ENCODE measurements at places on chromosomes 16 and 17. TPM values are rescaled to one million over a fixed set of nuclear protein-coding genes. Genes with fewer than 3 reads are reported as not detected.

Gene CCNF
- 35.9 TPM for total RNA-seq

- no peak for DNase-seq
These were observed 41.1 kb downstream of the KLHDC4 start for GRCh38 chr16:87724490-87725291.

DNA sequence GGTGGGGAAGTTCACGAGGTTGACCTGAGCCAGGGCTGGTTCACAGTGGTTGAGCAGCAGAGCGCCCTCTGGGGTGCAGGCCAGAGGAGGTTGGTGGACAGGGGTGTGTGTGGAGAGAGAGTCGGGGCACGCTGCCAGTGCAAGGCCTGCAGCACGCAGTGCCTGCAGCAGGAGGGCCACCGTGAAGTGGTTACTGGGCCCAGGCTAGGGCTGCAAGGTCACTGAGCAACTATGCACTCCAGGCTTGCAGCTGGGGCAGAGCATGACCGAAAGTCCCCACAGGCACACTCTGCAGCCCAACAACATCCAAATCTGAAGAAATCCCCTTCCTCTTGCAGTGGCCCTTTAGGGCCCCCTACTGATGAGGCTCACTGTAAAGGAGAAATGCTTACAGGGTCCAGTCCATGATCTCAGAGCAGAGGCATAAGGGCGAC lies 89.1 kb upstream of the NOL11 start:
- peak; percentile 40 for DNase-seq

Gene PLEKHG4
- 80.1 TPM for total RNA-seq

DNA sequence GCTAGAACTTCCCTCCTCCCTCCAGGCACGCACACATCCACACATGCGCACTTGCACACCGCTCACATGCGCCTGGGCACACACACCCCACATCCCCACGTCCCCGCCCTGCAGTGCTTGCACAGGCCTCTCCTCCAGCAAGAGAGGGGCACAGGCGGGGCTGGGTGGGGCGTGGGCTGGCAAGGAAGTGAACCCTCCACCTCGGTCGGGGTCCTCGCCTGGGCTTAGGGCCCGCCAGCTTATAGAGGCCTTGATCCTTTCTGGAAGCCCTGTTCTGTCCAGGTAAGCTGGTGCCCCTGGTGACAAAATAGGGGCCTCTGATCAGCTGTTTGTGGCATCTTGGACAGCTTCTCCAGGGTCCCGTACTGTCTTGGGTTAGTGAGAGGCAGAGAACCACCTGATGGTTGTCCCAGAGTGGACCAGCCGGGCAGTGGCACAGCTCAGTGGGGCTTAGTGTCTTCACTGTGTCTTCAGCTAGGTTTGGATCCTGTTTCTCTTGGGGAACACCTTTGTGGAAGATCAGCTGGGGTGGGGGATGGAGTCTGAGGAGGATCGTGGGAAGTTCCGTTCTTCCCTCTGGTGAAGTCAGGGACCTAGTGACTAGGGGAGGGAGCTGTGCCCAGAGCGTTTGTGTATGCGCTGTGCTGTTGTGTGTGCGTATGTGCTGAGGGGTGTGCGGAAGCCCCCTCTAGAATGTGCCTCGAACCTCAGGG lies 12.1 kb downstream of the TBX4 start:
- DNase-seq, result no peak

GRCh38 chr17:40793832-40794231 lies 5.9 kb downstream of the KRT28 start:
- no peak for DNase-seq

GRCh38 chr16:49292413-49292812 lies 10.8 kb upstream of the CBLN1 start:
- DNase-seq, result no peak

Gene NT5M
- total RNA-seq, result 2.5 TPM

DNA sequence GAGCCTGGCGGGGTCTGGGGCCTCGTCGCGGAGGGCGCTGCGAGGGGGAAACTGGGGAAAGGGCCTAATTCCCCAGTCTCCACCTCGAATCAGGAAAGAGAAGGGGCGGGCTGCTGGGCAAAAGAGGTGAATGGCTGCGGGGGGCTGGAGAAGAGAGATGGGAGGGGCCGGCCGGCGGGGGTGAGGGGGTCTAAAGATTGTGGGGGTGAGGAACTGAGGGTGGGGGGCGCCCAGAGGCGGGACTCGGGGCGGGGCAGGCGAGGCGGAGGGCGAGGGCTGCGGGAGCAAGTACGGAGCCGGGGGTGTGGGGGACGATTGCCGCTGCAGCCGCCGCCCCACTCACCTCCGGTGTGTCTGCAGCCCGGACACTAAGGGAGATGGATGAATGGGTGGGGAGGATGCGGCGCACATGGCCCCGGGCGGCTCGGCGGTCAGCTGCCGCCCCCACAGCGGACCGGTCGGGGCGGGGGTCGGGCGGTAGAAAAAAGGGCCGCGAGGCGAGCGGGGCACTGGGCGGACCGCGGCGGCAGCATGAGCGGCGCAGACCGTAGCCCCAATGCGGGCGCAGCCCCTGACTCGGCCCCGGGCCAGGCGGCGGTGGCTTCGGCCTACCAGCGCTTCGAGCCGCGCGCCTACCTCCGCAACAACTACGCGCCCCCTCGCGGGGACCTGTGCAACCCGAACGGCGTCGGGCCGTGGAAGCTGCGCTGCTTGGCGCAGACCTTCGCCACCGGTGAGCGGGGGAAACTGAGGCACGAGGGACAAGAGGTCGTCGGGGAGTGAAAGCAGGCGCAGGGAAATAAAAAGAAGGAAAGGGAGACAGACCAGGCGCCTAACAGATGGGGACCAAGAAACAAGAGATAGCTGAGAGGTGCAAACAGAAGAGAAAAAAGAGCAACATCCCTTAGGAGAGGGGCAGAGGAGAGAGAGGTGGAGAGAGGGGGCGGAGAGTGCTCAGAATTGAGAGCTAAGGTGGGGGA lies at the start of gene PNMT:
PNMT (plus strand) TSS at position 509 of the 980 bp plus-strand sequence; CDS start at position 532, 23 bp downstream.
- DNase-seq, result peak; percentile 46

GRCh38 chr17:31061678-31062077 lies 33.1 kb upstream of the NF1 start:
- DNase-seq, result peak; percentile 17

GRCh38 chr16:57642160-57643135 lies 14.0 kb downstream of the ADGRG1 start:
- no peak for DNase-seq

Gene PRDM7
- total RNA-seq, result not detected

Gene OSGIN1
- not detected for total RNA-seq

- DNase-seq, result no peak
These were observed 22.4 kb downstream of the SREBF1 start for GRCh38 chr17:17814162-17815061.

- no peak for DNase-seq
These were observed 44.4 kb downstream of the SLFN12L start for GRCh38 chr17:35493040-35493439.

DNA sequence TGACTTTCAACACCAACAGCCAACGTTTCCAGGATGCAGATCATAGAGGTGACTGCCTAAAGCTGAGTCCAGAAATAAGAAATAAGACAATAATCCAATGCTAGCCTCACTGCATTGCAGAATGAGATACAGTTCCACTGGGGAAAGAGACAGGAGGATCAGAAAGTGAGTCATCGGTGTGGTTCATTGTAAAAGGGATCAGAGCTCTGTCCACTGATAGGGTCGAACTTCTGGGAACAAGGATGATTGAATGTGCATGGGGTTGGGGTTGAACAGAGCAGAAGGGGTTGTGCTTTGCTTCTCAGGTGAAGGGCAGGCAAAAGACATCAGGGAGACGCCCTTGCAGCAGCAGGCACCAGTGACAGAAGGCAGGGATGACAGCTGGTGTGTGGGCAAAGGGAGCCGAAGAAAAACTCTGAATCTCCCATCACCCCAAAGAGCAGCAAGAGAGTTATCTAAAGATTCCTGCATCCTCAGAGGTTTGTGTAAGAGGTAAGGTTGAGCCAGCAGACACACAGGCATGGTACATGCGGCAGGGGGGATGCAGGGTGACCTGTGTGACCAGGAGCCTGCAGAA lies 16.4 kb downstream of the CLEC10A start:
- DNase-seq, result no peak

- no peak for DNase-seq
These were observed 43.3 kb upstream of the ZCCHC14 start for GRCh38 chr16:87535855-87536794.

Gene LGALS9B
- not detected for total RNA-seq

All from MG63 (cell line).